ENCODE measurements at places on chromosomes 6 and 20.

GRCh38 chr6:40440053-40440452, 147.1 kb downstream of the LRFN2 start:
- no peak for DNase-seq

GRCh38 chr6:97963193-97963592, 680.2 kb upstream of the MMS22L start:
- no peak for DNase-seq

- no peak for DNase-seq
Observed at GRCh38 chr20:14958626-14959025, 621.2 kb upstream of the FLRT3 start.

GRCh38 chr6:157478926-157479325, 97.9 kb downstream of the ZDHHC14 start:
- no peak for DNase-seq

DNA sequence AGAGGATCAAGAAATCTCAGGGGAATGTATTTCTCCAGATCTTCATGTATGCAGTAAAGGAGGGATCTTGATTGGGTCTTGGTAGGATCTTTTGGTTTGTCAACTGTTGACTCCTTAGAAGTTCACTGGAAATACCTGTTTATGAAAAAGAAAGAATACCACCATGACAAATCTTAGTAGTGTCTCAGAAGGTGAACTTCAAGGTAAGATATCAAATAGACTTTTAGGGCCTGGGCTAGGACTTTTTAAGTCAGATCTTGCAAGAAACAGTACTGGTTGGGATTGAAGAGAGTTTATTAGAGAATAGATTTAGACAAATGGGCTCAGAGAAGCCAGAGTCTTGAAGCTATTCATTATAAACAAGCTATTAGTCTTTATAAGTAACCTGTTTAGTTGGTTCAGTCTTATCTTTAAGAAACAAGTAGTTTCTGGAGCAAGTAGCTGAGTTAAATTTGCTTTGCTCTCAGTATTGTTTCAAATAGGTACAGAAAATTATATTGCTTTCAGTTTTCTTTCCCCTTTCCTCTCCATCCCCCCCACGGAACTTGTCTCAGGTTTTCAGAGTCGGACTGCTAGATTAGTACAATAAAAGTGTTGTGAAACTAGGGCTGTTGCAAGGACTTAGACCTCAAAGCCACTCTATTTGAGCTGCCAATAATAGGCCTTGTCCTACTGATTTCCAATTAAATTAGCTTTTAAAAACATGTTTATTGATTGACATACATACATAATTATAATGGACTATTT, 529.1 kb upstream of the CITED2 start:
- no peak for DNase-seq

GRCh38 chr6:100913400-100914276, 32.5 kb upstream of the ASCC3 start:
- DNase-seq = no peak

- DNase-seq = no peak
Observed at GRCh38 chr6:152130441-152130840, 323.0 kb downstream of the ESR1 start.

DNA sequence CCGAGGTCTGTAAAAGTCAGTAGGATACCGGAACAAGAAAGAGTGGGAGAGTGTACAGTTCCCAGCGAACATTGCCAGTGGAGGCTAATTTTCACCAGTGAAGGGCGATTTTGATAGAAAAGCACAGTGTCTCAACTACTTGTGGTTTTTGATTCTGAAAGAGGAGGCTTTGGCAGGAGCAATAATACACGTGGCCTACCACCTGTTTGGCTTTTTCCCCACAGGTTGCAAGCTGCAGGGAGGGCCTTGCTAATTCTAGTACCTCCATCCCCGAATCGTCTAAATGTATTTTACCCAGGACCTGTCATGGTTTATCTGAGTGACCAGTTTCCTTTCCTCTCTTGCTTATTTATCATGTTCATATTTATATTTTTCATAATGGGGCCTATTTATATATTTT, 3.3 kb upstream of the EFCAB8 start:
- no peak for DNase-seq

DNA sequence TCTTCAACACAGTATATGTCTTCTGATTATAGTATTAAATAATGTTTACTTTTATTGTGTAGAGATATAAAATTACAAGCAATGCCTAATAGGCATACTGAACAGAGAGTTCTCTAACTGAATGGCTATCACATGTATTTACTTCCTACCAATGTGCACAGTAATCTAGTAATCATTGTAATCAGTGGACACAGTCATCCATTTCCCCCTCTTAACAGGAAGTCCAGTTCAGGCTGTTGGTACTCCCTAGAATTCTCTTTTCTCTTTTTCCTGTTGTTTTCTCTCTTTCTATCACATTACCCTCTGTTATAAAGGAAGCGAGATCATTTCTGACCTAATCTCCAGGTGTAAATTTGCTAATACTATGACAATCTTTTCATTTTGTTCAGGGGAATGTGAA, 172.5 kb downstream of the HTR1B start:
- no peak for DNase-seq

GRCh38 chr20:62133864-62134263, 9.3 kb downstream of the PSMA7 start:
- no peak for DNase-seq

DNA sequence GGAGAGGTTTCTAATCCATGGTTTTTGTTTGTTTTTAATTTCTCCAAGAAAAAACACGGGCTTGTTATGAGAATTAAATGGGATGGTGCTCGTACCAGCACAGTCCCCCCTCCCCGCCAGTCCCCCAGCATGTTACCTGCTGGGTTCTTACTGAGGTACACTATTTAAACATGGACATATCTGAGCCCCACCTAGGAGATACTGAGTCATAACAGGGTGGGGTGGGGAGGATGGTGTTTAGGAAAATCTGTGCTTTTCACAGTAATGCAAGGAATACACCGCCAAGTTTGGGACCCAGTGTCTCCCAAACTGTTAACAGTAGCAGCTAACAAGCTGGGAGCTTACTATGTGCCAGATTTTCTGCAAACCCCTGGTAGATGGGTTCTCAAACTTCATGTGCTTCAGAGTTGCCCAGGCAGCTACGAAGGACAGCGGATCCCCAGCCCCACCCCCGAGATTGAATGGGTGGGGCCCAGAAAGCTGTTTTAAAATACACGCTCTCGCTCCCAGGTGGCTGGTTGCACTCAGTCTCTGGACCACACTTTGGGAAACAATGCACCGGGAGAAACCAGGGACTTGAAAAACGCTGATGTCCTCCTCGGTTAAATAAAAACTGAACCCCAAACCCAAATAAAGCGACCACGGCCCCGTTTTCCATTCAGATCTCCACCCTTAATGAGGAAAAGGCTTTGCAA, 995 bp downstream of the ZFP64 start:
- DNase-seq = peak; percentile 68

GRCh38 chr6:147390909-147391536, 117.5 kb upstream of the SAMD5 start:
- no peak for DNase-seq

GRCh38 chr6:45691426-45691825, 313.7 kb upstream of the SUPT3H start:
- no peak for DNase-seq

DNA sequence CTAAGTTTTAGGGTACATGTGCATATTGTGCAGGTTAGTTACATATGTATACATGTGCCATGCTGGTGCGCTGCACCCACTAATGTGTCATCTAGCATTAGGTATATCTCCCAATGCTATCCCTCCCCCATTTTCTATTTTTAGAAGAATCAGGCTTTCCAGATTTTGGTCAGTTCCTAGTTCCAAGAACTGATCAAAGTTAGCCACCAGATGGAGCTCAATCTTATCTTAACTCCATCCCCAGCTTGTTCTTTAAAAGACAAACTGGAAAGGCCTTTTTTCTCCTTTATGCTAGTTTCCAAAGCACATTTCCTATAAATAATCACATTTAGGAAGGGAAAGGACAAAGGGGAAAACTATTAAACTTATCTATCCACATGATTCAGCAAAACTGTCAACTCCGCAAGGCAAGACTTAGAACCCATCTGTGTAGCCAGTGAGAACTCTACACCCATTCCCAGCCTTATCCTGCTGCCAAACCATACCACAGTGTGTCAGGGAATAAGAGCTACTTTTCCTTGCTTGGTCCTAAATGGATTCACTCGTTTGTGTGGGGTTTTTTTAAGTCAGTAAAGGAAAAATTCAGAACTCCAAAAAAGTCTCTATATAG, 22.8 kb upstream of the KHDC1 start:
- DNase-seq = no peak

DNA sequence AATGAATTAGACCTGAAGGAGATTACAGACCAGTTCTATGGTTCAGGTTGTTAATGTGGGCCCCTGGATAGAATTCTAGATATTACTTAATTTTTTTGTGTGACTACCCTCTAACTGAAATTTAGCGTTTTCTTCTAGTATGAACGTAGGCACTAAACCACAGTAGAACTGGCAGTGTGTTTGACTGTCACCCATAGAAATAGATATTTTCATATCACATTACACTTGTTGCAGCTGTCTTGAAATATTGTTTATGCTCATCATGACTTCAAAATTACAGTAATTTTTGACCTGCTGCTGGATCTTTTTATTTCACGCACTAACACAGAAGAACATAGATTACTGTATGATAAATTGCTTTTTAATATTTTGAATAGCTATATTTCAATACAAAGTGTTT, 31.6 kb downstream of the E2F3 start:
- no peak for DNase-seq

DNA sequence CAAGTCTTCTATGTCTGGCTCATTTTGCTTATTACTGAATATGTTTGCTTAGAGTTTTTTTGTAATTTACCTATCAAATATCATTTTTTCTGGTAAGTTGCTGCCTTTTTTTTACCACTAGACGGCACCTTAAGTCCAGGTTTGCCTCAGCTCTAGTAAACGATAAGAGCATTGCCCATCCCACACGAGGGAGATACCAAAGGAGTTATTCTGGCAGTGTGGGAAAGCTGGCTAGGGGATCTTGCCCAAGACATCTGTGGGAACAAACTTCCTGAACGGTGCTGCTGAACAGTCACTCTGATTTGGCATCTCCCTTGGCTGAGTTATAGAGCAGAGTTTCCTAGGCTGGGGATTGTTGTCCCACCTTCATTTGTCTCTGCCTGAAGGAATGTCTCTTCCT, 306.4 kb downstream of the COL12A1 start:
- DNase-seq = no peak

DNA sequence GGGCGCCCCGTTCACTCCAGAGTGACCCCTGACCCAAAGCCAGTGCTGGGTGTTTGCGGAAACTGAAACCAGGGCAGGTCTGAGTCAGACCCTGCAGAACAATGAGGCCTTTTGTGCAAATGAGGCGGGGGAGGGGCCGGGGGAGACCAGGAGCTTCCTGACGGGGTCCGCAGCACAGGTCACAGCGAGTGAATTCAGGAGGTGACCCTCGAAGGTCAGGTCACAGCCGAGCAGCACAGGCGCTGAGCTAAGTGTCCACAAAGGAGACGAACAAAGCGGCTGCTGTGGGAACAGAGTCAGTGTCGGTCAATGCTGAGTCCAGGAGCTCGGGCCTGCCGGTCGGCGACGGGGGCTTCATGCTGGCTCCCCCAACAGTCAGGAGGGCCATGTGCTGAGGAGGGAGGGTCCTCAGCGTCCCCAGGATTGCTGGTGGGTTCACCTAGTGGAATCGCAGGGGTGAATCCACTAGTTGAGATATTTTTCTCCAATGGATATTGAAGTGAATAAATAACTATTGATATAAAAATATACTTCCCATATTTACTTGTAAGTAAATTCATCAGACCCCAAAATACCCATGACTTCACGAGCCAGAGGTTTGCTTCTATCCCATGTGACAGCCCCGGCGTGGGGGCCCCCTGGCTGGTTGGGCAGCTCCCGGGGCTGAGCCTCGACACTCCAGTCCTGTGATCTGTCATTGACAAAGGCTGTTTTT, 188.4 kb upstream of the SULF2 start:
- DNase-seq = no peak

- peak; percentile 53 for DNase-seq
Observed at GRCh38 chr20:59177266-59178250, 13.9 kb downstream of the ZNF831 start.

DNA sequence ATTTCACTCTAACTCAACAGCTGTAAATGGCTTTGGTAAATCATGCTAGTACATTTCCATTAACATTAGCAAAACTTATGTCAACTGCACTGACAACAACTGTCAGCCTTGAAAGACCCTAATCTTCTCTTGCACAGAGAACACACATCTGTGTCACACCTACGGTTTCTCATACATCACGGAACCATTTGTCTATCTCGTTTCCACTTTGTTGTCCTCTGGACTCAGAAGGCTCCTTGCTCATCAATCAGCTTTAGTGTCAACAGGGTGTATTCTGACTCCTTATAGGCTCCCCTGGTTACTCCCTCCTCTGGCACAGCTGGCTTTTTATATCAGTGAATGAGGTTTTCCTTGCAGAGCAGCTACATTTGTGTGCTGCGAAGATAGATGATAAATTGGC, 49.3 kb downstream of the CD83 start:
- no peak for DNase-seq

DNA sequence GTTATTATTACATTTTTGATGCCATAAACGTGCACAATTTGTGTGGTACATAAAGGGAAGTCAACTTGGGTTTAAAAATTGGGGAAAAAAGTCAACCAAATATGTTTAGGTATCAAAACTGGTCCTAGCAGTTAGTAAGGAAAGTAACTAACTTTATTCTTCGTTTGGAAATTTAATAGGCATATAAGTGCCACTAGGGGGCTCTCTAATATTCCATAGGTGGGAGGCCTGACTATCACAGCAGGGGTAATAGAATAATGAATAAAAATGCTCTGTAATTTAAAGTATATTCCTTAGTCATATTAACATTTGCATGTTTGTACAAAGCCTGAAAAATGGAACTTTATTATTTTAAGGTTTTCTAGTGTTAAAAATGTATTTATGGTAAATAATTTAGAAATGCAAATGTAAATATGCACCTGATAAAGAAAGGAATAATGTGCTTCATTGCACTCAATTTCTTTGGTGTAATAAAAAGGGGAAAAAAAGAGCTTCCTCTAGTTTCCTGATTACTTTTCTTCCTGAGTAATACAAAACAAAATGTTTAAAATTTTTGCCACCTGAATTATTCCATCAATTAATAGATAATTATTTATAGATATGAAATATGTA, 125.7 kb upstream of the HDAC2 start:
- DNase-seq = no peak

- no peak for DNase-seq
Observed at GRCh38 chr20:57469418-57470211, 55.3 kb downstream of the CTCFL start.

GRCh38 chr6:116229287-116229913, 24.5 kb downstream of the TSPYL4 start:
- no peak for DNase-seq

GRCh38 chr20:219290-220115, 7.6 kb upstream of the DEFB129 start:
- no peak for DNase-seq

- DNase-seq = no peak
Observed at GRCh38 chr6:107360476-107360875, 98.9 kb downstream of the PDSS2 start.

DNA sequence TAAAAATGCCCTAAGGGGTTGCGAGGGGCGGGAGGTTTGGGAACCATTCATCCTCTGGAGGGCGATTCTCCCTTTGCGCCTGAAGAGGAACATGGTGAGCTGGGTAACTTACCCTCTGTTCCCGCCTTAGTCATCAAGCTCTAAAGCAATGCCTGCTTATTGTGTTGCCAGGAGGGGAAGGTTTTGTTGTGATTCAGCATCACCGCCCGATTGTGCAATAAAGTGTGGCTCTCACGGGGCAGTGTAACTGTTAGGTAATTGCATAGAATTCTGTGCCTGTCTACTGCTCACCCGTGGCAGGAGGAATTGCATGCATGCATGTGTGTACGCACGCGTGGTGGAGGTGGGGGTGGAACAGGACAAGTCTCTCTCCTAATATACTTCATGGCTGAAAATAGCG, 95.5 kb upstream of the AGPAT4 start:
- DNase-seq = no peak
